ENCODE measurements at places on chromosomes 3 and 15.

DNA sequence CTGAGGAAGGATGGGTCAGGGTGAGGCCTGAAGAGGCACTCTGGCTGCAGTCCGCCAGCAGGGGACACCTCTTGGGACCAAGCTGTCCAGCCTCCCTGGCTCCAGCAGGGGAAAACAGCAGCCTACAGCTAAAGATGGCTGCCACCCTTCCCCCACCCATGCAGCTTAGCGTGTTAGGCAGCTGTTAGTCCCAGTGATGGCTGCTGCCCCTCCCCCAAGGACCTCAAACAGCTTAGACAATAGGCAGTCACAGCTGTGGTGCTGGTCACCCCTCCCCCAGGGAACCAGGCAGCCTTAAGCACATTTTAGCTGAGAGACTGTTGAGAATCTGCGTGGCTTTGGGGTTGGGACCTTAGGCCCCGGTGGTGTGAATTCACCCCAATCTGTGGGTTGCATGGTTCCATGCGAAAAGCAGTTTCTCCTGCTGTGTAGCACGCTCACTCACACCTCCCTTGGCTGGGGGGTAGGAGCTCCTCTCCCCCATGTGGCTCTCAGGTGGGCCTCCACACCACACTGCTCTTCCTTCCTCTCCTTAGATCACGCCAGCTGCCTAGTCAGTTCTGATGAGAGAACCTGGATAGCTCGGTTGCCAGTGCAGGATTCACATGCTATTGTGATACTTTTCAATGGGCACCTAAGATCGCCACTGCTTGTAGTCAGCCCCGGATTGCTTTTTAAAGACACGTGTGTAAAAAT, 140.5 kb upstream of the CADPS start:
- DNase-seq, result no peak

DNA sequence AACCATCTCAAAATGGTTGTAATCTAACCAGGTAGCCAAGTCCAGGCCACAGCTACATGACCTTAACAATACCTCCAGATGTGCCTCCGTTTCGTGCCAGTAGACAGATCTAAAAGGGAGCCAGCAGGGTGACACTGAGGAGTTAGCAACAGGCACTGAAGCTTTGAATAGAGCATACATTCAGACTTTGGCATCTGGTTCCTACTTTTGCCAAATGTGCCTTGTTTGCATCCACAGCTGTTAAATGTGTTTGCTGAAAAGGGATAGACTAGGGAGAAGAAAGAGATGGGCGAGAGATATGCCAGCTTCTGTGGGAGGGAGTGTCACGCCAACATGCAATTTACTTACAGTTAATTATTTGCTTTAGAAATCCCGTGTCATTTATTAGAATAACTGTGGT, 1433.9 kb upstream of the CADM2 start:
- DNase-seq, result no peak

- DNase-seq, result no peak
Measured at GRCh38 chr3:147604136-147604535, 195.0 kb downstream of the ZIC1 start.

DNA sequence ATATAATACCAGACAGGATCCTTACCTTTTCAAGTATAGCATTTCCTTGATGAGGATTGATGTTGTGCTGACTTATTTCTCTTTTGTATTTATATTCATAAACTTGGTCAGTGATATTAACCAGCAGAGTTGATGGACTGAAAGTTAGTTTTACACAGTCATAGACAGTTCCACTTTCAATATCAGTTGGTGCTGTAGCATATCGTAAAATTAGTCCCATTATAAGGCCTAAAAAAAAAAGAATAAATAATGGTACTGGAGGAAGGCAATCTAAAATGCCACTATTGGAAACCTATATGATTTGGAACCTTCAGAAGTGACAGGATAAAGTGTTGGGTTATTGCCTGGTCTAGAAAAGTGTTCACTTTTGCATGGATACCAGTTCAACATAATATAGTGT, 16.3 kb downstream of the SLC9A9 start:
- DNase-seq, result no peak

- DNase-seq, result no peak
Measured at GRCh38 chr3:30621576-30621975, 15.2 kb downstream of the TGFBR2 start.

- DNase-seq, result peak; percentile 91
Measured at GRCh38 chr15:89690276-89691218, at the start of the genes PEX11A and WDR93. PEX11A (minus strand) TSS chr15:89690754; CDS start chr15:89690632, 122 bp downstream. WDR93 (plus strand) TSS chr15:89690811; CDS start chr15:89701747, 10,936 bp downstream.

- DNase-seq, result no peak
Measured at GRCh38 chr15:65176056-65176455, 9.1 kb downstream of the CLPX start.

DNA sequence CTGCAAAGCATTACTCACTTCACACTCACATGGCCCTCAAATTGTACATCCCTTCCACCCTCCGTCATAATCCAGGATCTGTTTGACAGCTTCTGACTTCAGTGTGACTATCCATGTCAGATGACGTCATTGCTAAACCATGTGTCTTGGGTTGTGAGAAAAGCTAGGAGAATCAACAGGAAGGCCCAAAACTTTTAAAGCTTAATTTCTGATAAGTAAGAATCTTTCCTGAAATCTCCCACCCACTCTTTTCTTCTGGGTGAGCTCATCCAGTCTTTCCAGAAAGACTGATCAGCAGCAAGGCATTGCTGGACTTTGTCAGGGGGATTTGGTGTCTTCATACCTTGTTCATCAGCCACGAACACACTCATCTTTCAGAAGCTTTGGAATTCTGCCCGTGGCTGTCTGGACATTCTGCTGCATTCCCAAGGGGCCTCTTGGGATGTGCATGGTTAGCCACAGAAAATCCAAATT, 11.5 kb upstream of the LMCD1 start:
- peak; percentile 34 for DNase-seq

GRCh38 chr15:73196113-73196512, 143.8 kb downstream of the NEO1 start:
- DNase-seq, result no peak

- DNase-seq, result no peak
Measured at GRCh38 chr3:179309225-179310078, 13.4 kb upstream of the ZNF639 start.

DNA sequence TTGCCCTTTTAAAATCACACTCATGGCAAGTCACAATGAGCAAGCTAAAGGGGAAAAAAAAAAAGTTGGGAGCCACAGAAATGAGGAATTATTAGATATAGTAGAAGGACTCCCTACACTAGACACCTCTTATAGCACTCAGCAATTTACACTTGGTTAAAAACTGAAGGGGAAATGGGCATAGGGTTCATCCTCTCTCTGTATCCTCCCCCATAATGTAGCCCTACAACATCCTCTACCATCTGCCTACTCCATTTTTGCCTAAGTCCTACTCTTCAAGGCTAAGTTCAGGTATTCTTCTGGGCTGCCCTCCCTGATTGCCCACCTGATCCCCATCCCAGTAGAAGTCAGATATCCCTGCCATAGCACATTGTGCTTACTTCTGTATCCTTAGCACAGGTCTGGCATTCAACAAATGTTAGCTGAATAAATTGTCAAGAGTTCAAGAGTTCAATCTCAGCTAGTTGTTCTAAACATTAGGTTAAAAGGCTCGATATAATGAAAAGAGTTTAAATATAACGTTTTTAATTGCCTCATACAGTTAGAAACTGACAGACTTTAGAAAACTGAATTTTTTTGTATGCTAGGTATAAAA, 14.5 kb downstream of the SETD2 start:
- no peak for DNase-seq

DNA sequence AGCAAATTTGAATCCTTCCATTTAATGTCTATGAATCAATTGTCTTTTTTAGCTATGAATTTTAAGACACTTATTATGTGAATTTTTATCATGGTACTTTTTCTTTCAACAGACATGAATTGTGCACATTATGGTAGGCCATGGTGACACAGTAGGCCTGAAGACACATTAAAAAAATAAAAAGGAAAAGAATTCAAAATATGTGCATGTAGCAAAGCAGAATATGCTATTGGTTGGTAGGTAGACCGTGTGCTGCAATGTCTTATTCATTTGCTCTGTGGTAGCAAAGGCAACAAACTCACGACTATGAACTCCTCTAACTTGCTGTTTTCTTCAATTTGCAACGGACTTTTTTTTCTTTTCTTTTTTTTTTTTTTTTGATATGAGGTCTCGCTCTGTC, 50.0 kb upstream of the EPHA3 start:
- no peak for DNase-seq

- peak; percentile 16 for DNase-seq
Measured at GRCh38 chr3:8793242-8793641, 23.8 kb upstream of the OXTR start.

Data from RWPE1 (cell line).